ENCODE measurements at places on chromosomes 1 and 21.

GRCh38 chr1:24297852-24298232 is 21.3 kb upstream of the GRHL3 start:
- DNase-seq, result no peak

DNA sequence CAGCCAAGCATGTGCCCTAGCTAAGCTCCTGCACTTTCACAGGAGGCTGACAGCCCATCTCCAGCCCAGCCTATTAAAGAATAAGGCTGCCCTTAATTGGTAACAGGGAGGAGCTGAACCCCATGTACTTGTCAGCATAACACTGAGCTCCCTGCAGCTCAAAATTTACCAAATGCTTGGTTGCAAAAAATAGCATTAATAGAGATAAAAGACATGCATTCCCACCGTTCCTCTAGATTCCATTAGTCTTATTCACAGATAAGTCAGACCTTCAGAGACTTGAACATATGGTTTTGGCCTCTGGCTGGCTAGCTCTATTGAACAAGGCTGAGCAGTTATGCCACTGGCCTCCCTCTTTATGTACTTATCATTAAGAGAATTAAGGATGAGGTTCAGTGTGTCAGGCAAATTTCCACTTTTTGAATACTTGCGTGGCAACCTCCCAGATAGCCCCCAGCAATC is 29.2 kb downstream of the OLFML3 start:
- DNase-seq, result no peak

DNA sequence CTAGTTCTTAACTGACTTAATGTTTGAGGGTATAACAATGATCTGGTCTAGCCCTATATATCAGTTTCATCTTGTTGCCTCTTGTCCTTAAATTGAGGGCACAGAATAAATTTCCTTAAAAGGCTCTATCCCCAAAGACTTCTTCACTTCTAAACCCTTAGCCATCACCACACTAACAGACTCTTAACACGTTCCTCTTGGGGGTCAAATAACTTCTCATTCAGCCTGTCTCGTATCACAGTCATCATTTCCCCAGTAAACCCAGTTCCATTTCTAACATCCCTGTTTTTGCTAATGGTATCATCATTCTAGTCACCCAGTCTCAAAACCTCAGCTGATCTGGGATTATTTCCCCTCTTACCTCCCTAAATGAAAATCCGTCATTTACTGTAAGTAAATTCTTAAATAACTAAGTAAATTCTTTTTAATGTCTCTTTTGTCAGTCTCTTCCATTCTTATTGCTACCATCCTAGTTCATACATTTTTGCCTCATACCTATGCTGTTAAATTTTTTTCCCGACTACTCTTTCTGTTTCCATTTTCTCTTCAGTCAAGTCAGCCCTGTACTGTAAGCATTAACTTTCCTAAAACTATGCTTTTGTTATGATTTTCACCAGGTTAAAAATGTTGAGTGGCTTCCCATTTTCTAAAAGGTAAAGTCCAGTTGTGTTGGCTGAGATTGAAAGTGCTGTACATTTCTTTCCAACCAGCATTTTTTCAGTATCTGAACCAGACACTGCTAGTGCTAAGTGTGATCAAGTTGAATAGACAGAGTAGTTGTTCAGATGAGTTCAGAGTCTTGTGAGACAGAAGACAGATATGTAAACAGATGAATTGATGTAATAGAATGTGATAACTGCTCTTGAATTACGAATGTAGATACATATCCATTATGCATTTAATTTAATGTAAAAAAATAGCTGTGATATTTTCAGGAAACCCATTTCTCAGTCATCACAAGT is 6.9 kb downstream of the CTTNBP2NL start:
- no peak for DNase-seq

- no peak for DNase-seq
Observed at GRCh38 chr21:29431178-29431577, 132.5 kb downstream of the BACH1 start.

- DNase-seq, result no peak
Observed at GRCh38 chr1:77514921-77515776, 167.3 kb downstream of the ZZZ3 start.

DNA sequence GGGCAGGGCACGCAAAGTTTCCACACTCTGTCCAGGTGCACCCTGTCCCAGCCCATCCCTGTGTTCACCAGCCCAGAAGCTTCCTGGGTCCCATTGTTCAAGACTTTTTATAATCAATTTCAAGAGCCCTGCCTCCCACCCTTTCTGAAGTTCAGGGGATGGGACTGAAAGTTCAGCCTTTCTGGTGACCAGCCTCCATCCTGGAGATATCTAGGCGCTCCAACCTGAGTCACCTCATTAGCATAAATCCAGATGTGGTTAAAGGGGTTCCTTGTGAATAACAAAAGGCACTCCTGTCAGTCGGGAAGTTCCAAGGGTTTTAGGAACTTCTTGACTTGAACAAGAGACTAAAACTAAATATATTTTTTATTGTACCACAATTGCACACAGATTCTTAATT is 48.4 kb upstream of the RAP1A start:
- no peak for DNase-seq

- DNase-seq, result no peak
Observed at GRCh38 chr1:2982615-2983318, 38.5 kb upstream of the ACTRT2 start.

DNA sequence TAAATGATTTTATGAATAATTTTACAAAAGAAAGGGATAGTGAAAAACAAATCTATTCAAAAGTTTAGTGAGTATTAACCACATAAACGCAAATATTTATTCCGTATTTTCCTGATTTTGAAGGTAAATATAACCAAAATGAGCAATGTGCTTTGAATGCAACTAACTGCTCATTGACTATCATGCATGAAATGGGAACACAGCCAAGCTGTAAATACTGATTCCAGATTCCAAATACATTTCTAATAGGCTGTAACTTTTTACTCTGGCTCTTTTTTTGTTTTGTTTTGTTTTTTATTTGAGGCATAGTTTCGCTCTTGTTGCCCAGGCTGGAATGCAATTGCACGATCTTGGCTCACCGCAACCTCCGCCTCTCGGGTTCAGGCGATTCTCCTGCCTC is 41.8 kb downstream of the SELENOF start:
- no peak for DNase-seq

- DNase-seq, result no peak
Observed at GRCh38 chr1:151583796-151584195, 28.1 kb upstream of the SNX27 start.

- no peak for DNase-seq
Observed at GRCh38 chr1:189158155-189158554, 1319.5 kb downstream of the BRINP3 start.

- no peak for DNase-seq
Observed at GRCh38 chr1:64743954-64744491, 852 bp upstream of the RAVER2 start.
